ENCODE measurements at places on chromosomes 12 and 14.

DNA sequence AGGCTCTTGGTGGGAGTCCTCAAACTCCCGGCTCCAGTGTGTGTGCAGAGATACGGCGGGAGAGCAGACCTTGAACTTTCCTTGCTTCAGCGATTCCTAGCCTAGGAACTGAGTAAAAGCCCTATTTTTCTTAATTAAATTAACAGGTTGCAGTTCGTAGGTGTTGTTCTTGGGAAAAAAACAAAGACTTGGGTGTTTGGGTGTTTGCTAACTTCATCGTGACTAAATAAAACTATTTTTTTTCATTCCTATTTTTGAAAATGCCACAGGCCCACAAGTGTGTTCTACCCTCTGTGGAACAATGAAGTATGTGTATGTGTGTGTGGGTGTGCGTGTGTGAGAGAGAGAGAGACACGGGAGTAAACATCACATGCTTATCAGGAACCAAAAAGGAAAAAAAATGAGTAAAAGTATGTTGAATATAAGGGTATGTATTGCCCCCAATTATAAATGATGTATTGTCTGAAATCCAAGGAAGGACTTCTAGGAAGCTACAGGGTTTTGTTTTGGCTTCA is 651 bp downstream of the TMEM117 start:
- DNase-seq, result no peak

DNA sequence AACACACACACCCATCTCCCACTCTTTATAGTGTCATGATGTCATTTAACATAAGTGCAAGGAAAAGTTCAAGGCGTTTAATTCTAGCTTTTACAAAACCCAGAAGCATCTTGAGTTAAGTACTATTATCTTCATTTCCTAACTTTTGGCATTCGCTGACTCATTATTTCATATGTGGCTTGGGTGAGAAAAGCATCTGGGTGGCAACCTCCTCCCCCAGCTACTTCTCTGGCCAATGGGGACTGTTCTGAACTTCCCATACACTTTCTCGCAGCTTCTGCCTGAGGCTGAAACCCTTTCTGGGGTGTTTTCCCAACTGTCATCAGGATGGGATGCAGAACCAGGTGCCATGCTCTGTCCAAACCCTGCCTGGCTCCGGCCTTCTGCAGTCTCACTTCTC is 2.8 kb upstream of the MARK3 start:
- no peak for DNase-seq

GRCh38 chr12:110088936-110089335 is 35.2 kb upstream of the IFT81 start:
- DNase-seq, result no peak

DNA sequence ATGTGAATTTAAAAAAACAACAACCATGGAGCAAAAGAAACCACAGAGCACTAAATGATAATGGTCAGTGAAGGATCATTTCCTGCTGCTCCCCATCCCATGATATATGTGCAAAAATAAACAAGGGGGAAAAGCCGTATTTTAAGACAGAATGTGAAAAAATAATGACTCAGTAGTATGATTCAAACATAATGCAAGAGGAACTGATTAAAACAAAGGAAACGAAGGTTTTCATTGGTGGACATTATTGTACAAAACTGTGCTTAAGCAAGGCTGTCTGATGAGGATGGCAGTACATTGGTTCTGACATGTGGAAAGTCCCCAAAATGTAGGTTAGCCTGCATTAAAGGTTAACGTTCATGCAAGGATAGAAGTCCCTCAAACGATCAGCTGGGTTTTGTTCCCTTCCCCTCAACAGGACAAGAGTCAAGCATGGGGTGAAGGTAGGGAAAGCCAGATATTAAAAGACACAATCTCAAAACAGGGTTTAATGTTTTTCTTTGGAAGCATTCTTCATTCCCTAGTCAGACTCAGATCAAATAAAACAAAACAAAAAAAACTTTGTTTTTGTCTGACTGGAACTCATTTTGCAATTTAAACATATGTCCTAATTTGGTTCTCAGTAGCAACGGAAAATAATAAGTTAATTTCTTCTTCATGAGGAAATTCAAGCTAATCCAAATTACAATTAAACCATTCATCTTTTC is 26.3 kb upstream of the PTGDR start:
- no peak for DNase-seq

DNA sequence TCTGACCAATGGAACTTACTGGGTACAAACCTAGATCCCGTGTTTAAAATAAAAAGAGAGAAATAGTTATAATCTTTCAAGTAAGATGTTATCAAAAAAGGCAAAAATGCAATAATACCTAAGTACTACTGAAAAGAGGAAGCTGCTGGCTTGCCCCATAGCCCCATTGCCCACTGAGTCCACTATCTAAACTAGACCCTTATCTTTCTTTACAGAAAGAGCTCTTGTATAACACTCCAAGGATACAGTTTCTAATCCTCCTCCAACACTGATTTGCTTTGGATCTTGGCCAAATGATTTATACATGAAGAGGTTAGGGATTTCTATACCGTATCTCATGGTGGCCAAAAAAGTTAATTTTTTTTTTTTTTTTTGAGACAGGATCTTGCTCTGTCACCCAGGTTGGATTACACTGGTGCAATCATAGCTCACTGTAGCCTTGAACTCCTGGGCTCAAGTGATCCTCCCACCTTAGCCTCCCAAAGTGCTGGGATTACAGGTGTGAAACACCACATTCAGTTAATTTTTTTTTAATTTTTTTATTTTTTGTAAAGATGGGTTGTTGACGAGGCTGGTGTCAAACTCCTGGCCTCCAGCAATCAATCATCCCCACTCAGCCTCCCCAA is 2.6 kb downstream of the GXYLT1 start:
- no peak for DNase-seq

- DNase-seq, result no peak
Observed at GRCh38 chr12:45727980-45728629, 1.4 kb upstream of the ARID2 start.

GRCh38 chr12:45730084-45730347 is 510 bp downstream of the ARID2 start:
- no peak for DNase-seq

GRCh38 chr12:105705765-105706164 is 375.3 kb downstream of the C12orf75 start:
- DNase-seq, result peak; percentile 50

- no peak for DNase-seq
Observed at GRCh38 chr12:95763809-95764253, 26.7 kb downstream of the NTN4 start.

GRCh38 chr12:121144416-121144914 is 11.8 kb downstream of the P2RX7 start:
- DNase-seq, result no peak

GRCh38 chr14:24196071-24197055 is 1.1 kb upstream of the TM9SF1 start:
- DNase-seq, result no peak

- no peak for DNase-seq
Observed at GRCh38 chr12:42490261-42490842, 99.2 kb downstream of the PRICKLE1 start.

- DNase-seq, result no peak
Observed at GRCh38 chr12:1533602-1534304, 60.6 kb downstream of the FBXL14 start.

GRCh38 chr14:75059642-75060041 is 4.2 kb downstream of the ACYP1 start:
- no peak for DNase-seq

DNA sequence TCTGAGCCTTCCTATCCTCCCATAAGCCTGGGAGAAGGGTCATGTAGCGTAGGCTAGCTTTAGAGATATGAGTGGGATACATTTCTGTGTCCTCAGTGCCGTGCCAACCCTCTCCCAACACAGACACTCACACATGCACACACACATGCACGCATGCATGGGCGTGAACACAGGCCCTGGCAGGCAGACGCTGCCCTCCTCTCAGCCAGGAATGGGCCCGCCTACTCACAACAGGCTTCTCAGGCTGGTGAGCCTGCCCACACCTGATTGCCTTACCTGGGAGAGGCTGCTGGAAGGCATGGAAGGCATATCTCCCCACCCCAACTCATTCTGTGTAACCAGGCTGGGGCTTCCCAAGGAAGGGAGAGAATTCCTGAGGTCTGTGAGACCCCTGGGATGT is 12.8 kb upstream of the ACVR1B start:
- no peak for DNase-seq

GRCh38 chr14:91649930-91650329 is 82.0 kb downstream of the CATSPERB start:
- DNase-seq, result peak; percentile 8

All from hippocampal formation (tissue), 2 donors.